Thoracic aorta (tissue), 2 donors: ENCODE measurements at places on chromosomes 16 and 17.

DNA sequence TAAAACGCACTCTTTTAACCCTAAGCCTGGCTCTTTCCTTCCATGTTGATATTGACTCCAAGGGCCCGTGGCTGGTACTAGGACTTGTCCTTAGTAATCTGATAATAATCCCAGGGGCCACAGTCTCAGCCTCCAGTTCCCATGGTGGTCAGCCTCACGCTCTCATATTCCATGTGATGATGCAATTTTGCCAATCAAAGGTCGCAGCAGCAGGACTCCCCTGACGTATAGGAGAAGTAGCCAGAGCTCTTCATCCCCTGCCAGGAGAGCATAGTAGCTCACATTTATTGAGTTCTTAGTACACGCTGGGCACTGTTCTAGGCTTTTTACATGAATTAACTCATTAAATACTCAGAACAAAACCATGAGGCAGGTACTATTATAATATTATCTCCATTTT lies 42.4 kb downstream of the CD300LF start:
- no peak for DNase-seq

DNA sequence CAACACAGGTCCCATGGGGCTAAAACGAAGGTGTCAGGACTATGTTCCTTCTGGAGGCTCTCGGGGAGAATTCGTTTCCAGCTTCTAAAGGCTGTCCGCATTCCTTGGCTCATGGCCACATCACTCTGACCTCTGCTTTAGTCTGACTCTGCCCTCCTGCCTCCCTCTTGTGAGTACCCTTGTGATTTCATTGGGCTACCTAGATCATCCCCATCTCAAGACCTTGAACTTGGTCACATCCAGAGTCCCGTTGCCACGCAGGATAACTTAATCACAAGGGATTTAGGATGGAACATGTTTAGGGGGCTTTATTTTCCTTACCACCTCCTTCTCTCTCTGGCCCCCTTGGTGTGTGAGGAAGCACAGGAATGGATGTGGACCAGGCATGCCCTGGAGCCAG lies 160.9 kb upstream of the PLCG2 start:
- DNase-seq = no peak

DNA sequence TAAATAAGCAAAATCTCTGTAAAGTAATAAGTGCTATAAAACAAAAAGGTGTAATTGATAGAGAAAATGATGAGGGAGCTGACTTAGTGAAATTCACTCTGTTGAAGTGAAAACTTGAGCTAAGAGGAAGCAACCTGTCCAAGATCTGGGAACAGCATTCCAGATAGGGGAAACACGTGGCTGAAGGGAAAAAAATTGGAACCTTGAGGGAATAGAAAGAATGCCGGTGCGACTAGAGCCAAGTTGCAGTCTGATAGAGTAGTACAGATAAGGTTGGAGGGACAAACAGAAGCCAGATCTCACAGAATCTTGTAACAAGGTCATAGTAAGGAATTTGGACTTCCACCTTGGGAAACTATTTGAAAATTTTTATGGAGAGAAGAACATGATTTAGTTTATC lies 623 bp upstream of the DDX52 start:
- no peak for DNase-seq

DNA sequence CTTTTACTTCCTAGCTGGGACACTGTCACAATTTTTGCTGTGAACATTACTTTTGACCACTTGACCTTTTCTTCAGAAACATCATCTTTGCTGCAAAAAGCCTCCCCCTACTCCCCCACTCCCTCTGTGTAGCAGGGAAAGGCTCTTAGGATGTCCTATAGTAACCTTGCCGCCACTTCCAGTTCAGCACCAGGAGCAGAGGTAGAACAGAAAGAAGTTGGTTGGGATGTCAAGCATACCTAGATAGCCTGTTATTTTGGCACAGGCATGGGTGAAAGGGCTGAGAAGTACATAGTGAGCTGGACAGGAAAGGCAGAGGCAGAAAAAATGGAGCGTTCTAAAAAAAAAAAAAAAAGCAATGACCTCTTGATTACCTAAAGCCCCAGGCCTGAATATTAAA lies 31.3 kb downstream of the SMIM36 start:
- no peak for DNase-seq

GRCh38 chr17:7586673-7587419 lies 3.0 kb downstream of the SOX15 start:
- no peak for DNase-seq

DNA sequence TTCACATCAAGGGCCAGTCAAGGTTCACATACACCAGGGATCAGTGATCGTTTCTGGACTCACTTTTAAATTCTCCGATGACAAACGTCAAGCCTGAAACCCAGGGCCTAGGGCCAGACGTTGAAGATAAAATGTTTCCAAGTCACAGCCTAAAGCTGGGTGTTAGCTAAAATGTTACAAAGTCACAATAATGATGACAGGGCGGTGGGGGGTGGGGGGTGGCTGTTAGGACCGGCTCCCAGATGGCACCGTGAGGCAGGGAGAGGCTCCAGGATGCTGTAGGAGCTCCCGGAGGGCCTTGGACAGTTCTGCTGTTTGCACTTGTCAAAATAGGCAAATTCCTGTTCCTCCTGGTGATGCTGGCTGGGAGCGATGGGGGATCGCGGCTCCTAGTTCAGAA lies 16.4 kb upstream of the RPL13 start:
- DNase-seq = no peak

- DNase-seq = no peak
Measured at GRCh38 chr16:81499576-81500380, 55.2 kb downstream of the CMIP start.

- no peak for DNase-seq
Measured at GRCh38 chr16:66652661-66653360, 43.7 kb downstream of the CMTM4 start.

GRCh38 chr17:17752821-17753321 lies 71.6 kb downstream of the RAI1 start:
- no peak for DNase-seq

DNA sequence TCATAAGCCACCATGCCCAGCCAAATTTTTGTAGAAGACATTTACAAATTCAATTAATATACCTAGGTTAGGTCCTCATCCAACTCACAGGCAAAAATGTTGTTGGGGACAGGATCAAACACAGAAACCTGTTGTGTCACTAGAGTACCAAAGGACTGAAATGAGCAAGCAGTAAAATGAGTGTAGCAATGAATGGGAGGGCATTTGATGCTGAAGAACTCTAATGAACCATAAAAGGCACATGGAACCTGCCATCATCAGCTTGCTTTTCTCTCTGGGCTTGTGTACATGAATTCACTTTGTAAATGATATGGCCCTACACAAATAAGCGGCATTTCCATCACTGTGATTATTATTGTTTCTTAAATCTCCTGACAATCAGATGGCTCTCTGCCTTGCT lies 17.8 kb downstream of the USP31 start:
- no peak for DNase-seq

DNA sequence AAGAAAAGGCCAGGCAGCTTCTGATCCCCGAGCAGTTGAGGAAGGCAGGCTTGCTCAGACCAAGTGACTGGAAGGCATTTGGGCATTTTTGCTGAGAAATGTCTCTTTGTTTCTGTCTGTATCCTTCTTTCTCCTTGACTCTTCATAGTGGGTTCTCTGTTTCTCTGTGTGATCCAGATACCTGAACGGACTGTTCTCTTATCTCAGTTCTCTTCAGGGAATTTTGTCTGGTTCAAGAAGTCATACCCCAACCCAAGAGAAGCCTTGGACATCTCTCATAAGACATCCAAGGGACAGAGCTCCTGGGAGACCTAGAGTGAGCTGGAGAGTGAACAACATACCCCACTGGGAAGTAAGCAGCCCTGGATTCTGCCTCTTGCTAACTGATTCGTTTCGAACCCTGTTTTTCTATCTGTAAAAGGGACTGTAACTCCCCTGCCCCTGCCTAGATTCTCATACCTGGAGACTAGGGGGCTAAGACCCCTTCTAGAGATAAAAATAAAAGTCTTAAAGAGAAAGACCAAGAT lies 541 bp downstream of the CCL3 start:
- DNase-seq = no peak

DNA sequence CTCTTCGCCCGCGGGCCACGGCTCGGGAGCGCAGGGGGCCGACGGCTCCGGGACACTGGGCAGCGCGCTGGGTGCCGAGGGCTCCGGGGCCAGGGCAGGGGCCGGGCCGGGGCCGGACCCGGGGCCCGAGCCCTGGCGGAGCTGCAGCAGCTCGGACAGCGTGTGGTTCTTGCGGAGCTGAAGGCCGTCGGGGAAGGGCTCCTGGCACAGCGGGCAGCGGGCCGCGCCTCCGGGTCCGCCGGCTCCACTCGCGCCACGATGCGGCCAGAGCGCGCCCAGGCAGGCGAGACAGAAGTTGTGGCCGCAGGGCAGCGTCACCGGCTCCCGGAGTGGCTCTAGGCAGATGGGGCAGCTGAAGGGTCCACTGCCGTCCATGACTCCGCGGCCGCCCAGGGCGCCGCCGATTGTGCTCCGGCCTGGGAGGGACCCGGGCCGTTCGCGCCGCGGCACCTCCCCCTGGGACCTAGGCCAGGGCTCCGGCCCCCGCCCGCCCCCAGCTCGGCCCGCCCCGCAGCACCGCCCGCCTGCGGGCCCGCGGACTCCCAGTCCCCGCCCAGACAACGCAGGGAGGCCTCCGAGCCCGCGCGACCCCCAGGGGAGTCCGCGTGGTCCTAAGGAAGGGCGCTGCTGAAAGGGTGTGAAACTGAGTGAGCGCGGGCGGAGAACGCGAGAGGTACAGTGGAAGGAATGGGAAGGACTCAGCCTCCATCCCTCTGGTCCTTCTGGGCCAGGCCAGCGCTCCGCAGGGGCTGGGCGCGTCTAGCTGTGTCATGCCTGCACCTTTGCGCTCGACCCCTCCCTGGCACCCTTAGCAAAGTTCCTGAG lies at the start of gene TRIM47:
Gene TRIM47, minus strand, starts transcription at position 408 of the 825 bp plus-strand sequence. Its CDS starts 33 bp downstream, at position 375.
- no peak for DNase-seq

- no peak for DNase-seq
Measured at GRCh38 chr16:57797526-57798266, 4.6 kb downstream of the KIFC3 start.

DNA sequence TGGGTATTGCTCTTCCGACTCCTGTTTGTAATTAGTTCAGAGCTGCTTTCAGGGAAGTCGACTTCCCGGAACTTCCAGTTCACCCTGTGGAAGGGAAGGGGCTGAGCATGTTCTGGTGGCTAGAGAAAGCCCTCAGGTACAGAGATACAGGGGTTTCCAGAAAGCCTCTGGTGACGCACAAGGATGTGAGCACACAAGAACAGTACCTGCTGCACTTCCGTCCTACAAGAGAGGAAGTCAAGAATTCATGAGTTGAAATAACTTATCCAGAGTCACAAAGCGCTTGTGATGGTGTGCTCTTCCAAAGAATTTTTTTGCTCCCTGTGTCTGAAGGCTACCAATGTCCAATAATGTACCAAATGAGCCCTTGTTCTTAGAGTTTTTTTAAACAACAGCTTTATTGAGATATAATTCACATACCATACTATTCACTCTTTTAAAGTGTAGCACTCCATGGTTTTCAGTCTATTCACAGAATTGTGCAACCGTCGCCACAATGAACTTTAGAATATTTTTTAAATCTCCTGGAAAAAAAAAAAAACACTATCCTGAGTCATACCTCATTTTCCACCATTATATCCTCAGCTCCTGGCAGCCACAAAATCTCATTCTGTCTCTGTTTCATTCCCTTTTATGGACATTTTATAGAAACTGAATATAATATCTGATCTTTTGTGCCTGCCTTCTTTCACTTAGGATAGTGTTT lies 327.6 kb downstream of the CDH13 start:
- DNase-seq = no peak
